ENCODE measurements at places on chromosomes 11 and 22.

GRCh38 chr11:10918698-10919097 is 60.8 kb upstream of the ZBED5 start:
- no peak for DNase-seq

DNA sequence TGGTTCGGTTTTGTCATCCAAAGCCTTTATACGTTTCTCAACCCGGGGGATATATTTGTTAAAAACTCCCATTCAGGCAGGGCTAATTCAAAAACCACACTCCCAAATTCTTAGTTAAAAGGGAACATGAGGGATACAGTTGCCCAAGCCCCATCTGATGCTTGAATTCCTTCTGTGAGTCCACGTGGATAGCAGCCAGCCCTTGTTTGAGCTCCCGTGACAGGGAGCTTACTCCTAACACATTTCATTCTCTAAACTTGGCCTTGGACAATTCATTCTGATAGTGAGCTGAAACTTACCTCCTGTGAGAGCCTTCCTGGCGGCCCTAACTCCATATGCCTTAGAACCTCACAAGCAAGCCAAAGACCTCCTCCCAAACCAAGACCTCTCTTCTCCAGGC is 357.5 kb downstream of the TENM4 start:
- DNase-seq: no peak

- no peak for DNase-seq
Observed at GRCh38 chr11:118979434-118979833, 7.9 kb downstream of the FOXR1 start.

GRCh38 chr22:40638261-40638660 is 1.7 kb upstream of the MRTFA start:
- DNase-seq: no peak

DNA sequence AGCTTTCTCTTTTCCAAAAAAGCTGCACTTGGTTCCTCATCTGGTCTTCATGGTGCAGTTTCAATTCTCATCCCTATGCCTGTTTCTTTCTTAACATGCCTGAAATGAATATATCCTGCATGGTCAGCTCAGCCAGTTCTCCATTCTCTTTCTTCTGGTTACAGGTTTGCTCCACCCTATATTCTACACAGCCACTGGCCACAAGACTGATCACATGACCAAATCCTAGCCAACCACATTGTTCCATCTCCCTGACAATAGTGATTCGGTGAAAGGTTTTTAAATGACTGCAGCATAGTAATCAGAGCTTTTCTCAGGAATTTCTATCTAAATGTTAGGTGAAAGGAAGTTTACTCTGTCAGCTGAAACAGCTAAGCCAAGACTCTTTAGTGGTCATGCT is 891.4 kb downstream of the METTL15 start:
- DNase-seq: no peak

- DNase-seq: no peak
Observed at GRCh38 chr11:64654958-64655541, 64.0 kb downstream of the SLC22A12 start.

DNA sequence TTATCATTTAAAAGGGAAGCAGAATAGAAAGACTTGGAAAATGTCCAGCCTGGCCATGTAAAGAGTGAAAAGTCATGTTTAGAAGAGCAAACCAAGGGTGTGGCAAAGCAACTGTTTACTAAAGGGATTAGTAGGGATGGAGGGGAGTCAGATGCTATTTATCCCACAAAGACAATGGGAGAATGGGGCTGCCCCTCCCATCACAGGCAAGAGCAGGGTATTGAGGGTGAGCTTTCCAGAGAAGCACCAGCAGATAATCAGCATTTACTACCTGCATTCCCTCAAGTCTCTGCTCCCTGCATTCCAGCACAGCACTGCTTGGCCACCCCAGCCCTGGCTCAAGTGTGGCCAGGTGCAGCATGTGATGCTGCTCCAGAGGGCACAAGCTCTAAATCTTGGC is 18.5 kb upstream of the QSER1 start:
- no peak for DNase-seq

DNA sequence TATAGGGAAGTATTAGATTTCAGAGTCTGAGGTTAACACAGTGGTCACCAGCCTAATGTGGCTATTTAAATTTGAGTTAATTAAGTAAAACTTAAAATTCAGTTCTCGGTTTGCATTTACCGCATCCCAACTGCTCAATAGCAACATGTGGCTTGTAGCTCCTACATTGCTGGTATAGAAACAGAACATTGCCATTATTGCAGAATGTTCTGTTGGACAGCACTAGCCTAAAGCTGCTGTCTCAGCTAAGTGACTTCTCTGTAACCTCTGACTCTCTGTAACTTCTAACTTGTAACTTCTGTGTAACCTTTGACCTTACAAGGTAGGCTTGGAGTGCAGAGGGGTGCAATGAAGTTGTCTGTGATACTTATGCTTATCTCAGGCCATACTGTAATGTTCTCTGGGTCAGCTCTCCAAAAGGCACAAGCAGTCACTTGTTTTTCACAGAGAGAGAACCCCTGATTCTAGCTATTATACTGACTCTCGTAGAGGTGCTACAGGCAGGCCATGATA is 78.7 kb downstream of the ZNRF3 start:
- DNase-seq: no peak

GRCh38 chr11:131240421-131240820 is 130.0 kb upstream of the NTM start:
- DNase-seq: no peak

DNA sequence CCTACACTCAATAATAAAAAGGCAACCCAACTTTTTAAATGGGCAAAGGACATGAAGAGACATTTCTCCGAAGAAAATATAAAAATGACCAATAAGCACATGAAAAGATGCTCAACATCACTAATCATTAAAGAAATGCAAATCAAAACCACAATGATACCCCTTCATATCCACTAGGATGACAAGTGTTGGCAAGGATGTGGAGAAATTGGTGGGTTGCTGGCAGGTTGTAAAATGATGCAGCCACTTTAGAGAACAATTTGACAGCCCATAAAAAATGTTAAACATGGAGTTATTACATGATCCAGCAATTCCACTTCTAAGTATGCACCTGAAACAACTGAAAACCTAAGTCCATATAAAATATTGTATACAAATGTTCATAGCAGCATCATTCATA is 73.2 kb upstream of the LMO2 start:
- no peak for DNase-seq

DNA sequence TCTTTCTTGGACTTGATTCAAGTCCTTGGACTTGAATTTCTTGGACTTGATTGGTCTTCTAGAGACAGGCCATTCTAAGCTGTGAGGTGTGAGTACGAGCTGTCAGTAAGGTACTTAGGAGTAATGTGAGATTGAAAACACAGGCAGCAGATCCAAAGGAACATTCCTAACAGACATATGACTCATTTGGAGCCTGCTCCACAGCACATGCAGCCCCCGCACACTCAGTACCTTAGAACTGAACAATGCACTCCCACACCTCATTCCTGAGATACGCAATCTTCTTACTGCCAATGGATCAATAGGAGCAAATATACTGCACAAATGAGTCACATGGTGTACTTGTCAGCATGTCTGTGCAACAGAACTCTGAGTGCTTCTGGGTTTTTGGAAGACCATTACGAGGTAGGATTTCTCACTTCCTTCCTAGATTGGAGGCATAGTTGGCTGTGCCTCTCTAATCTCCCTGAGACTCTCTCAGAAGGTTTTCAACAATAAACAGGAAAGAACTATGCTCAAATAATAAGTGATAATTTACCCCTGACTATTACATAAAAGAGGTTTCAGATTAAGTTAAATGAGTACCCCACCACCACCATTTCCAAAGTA is 243.1 kb downstream of the KCNA4 start:
- no peak for DNase-seq

- DNase-seq: no peak
Observed at GRCh38 chr11:103085758-103086365, 6.1 kb downstream of the DCUN1D5 start.

DNA sequence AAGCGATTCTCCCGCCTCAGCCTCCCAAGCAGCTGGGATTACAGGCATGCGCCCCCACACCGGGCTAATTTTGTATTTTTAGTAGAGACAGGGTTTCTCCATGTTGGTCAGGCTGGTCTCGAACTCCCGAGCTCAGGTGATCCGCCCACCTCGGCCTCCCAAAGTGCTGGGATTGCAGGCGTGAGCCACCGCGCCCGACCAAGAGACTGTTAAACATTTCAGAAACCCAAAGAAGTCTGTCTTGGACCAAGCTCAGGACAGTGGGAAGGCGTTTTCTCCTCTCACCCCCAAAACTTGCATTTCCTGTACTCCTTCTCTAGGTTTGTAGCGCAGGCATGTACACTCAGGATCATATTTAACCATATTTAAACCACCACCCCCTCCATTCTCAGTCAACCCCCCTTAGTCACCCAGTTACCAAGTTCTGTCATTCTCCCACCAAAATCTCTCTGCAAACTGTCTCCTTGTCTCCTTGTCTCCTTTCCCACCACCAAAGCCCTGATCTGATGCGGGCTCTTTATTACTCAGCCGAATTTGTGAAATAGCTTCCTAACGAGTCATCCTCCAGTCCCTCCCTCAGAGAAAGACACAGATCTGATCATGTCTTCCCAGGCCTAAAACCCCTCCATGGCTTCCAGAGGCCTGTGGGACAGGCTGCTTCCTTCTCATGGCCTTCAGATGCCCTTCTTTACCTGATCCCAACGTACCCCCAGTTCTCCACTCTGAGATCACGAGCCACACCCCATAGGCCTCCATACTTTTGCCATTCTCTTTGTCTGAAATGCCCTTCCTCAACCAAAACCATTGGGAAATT is 29.0 kb upstream of the CREB3L1 start:
- DNase-seq: peak; percentile 92

- no peak for DNase-seq
Observed at GRCh38 chr11:1778141-1778911, 14.6 kb upstream of the CTSD start.

- no peak for DNase-seq
Observed at GRCh38 chr22:19814428-19814827, 40.2 kb downstream of the GNB1L start.

DNA sequence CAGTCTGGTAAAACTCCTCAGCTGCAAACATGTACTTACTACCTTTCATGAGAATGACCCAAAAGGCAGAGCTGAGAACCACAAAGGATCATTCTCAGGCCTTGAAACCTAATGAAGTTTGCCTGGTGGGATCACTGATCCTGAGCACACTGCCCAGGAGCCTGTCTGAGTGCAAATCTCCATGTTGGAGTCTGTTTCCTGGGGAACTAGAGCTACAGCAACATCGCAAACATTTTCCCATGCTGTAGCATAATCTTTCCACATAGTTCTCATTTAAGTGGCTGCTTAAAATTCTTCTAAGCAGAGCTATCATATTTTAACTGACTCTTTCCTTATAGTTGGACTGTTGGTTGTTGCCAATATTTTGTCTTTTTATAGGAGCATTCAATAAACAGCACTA is 58.5 kb downstream of the GUCY1A2 start:
- DNase-seq: no peak

- no peak for DNase-seq
Observed at GRCh38 chr22:22843848-22844247, 43.8 kb upstream of the IGLL5 start.
